ENCODE measurements at places on chromosomes 11 and 22. TPM values are rescaled to one million over a fixed set of nuclear protein-coding genes. Genes with fewer than 3 reads are reported as not detected.

DNA sequence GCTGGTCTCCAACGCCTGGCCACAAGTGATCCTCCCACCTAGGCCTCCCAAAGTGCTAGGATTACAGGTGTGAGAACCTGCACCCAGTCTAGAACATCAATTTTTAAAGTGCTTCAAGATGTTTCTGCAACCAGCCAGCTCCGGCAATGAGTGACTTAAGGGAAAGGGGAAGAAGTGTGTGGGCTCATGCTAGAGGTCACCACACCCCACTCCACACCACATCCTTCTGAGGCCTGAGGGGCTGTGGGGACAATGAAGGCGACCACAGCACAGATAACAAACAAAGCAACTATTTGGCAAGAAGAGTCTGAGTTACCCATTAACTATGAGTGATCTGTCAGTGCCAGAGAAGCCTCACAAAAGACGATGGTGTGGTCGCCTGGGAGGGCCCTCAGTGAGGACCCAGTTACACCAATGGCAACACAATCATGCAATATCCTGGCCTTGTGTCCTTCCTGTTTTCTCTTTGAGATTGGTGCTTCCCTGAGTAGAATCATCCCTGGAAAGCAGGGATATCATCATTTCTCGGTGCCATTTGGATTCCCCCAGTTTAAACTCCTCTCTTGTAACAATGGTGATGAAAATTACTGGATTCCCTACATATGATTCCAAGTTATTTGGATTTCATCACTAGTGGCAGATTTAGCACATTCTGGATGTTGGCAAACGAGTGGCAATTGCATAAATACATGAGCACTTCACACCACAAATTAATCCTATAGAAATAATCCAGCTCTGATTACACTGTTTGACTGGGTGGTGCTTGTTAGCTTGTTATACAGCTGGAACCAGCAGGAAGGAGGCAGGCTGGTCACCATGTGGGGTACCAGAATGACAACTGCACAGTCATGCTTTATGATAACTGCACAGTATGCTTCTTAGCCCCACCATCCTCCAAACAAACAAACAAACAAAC, 18.4 kb downstream of the ABTB2 start:
- DNase-seq: no peak

Gene FAM76B
- total RNA-seq: 21.8 TPM

Gene SMIM35
- not detected for total RNA-seq

GRCh38 chr11:64581057-64581523, 9.9 kb upstream of the SLC22A12 start:
- no peak for DNase-seq

GRCh38 chr11:131533998-131534397, 163.6 kb downstream of the NTM start:
- no peak for DNase-seq

DNA sequence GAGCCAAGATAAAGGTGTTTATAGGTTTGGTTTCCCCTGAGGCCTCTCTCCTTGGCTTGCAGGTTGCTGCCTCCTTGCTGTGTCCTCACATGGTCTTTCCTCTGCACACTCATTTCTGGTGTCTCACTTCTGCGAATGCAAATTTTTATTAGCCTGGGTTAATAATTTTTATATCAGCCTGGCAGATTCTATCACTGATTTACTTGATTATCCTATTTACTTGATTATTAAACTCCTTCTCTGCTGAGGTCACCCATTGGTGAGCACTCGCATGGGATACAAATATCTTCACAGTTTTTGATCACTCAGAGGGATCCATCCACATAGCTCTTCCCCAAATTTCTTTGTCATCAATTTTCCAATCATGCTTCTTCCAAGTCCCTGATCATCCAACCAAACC, 90.9 kb upstream of the IGLL5 start:
- no peak for DNase-seq

- DNase-seq: no peak
Measured at GRCh38 chr22:41240377-41241132, at the start of gene CHADL. Gene CHADL (minus strand): TSS chr22:41240931. CDS start chr22:41240881, 50 bp downstream.

Gene LUZP2
- total RNA-seq: not detected

DNA sequence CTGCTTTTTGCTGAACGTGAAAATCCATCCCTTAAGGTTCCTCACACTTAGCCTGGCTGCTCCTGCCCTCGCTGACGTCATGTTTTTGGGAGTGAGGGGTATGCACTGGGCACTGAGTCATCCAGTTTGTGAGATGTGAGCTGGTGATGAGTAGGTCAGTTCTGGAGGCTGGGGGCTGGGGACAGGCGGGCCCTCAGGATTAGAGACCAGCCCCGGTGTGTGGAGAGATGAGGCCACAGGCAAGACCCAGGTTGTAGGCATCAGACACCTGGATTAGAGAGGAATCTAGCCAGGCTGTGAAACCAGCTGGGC, 9.2 kb downstream of the KCNC1 start:
- no peak for DNase-seq

GRCh38 chr11:35289821-35290220, 129.5 kb downstream of the SLC1A2 start:
- no peak for DNase-seq

DNA sequence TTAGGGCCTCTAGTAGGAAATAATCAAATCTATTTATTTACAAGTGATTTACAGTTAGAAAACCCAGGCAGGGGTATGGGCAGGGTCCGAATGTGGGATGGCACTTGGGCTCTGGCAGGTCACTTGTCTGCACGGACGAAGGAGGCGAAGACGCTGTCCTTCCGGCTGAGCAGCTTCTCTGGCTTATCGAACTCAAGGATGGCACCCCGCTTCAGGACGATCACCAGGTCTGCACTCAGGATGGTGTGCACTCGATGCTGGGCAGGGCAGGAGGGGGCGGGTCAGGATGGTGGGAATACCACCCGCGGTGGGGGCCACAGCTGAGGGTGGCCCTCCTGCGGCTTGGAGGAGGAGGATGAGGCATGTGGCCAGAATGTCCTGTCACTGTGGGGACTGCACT, 4.4 kb upstream of the KCNJ11 start:
- no peak for DNase-seq

DNA sequence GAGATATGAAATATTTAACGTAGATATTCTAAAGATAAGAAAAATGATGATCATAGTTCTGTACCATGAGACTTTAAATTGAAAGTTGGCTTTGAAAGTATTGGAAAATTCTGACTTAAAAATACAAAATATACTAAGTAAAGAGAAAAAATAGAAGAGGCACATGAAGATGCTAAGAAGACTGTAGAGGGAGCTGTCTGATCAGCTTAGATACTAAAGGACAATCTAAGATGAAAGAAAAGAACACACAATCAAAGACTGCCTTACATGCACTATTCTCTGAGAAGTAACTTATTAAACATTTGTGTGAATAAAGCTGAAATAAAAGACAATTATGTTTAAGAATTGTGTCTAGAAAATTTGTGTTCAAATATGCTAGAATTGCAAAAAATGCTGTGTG, 55.1 kb downstream of the RBMXL2 start:
- DNase-seq: no peak

DNA sequence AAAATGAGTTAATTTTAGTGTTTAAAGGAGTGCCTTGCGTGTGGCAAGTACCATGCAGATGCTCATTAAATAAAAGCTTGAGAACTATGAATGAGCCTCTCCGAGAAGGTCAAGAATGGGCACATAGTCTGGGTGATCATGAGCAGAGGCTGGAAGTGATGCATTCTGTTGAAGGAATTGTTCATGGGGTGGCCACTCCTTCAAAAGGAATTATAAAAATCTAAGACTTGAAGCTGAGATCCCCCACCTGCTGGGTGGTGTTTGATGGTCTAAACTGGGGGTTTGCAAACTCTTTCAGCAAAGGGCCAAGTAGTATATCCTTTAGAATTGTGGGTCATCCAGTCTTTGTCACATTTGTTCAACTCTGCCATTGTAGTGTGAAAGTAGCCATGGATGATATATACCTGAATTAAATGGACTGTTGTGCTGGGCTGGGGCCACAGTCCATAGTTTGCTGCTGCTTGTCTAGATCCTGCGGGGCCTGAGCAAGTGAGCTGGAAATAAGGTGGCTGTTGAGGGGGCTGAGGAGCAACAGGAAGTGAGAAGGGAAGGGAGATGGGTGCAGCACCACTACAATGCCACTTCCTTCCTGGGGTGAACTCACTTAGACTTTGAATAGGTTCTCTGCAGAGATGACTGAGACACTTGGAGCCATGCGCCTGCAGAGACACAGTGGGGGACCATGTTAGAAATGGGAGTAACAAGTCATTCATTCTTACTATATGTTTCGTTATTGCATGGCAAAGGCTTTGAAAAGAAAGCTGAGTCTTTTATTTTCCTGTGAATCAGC, 179.0 kb downstream of the SNX19 start:
- DNase-seq: no peak

Gene FOSL1
- 0.63 TPM for total RNA-seq

Gene TRIM48
- total RNA-seq: not detected

- no peak for DNase-seq
Measured at GRCh38 chr22:28333088-28333487, 346.6 kb downstream of the TTC28 start.

- no peak for DNase-seq
Measured at GRCh38 chr11:27139742-27140367, 99.2 kb downstream of the BBOX1 start.

DNA sequence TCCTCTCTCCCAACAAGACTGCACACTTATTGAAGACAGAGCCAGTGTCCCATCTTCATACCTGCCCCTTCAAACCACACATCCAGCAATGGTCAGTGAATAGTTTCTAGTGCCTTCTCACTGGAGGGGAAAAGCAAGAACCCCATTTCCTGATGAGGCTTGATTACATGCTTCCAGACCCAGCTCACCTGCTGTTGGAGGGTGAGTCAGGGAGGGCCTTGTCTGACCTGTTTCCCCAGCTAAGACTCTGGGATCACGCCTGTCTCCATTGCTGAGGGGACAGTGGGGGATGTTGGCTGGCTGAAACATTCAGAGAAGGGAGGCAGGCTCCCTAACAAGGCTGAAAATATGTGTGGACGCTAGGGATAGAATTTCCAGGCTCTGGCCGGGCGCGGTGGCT, 27.5 kb upstream of the ZDHHC13 start:
- no peak for DNase-seq

DNA sequence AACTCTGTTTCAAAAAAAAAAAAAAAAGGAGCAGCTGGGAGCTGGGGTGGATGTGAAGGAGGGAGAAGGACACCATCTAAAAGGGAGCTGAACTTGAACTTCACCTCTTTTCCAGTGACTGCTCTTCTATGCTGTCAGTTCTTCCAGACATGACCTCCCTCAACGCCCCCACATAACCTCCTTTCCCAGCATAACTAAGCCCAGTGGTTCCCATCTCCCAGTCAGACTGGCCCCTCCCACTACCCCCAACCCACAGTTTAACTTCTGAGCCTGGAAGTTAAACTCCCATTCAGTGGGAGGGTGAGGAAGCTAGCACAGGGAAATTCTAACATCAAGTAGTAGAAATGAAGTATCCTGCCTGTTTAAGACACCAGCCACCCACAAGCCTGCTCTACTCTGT, 1.8 kb downstream of the ARHGAP1 start:
- DNase-seq: no peak

Gene RIC3
- total RNA-seq: 30.2 TPM

Gene GRAP2
- total RNA-seq: 0.71 TPM

- DNase-seq: no peak
Measured at GRCh38 chr11:130442737-130443136, 5.7 kb upstream of the ADAMTS15 start.

Gene ASCL3
- total RNA-seq: not detected

Gene TRIM49
- total RNA-seq: not detected

- DNase-seq: peak; percentile 74
Measured at GRCh38 chr11:64252003-64252872, 908 bp downstream of the PLCB3 start.

GRCh38 chr11:116576526-116576925, 196.3 kb downstream of the BUD13 start:
- no peak for DNase-seq

Gene MUC5AC
- not detected for total RNA-seq

DNA sequence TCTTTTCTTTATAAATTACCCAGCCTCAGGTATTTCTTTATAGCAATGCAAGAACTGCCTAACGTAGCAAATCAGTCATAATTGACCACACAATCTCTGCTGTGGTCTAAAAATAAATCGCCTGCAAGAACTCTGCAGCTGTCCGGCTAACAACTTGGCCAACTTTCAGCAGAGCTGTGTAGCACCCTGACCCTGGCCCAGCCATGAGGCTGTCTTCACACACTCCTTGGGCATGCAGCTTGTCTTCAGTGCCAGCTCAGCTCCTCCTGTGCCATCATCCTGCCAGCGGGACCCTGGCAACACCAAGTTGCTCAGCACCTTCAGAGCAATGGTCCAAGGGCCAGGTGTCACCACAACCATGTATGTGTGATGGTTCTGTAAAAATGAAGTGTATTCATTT, 355.6 kb downstream of the OPCML start:
- no peak for DNase-seq

DNA sequence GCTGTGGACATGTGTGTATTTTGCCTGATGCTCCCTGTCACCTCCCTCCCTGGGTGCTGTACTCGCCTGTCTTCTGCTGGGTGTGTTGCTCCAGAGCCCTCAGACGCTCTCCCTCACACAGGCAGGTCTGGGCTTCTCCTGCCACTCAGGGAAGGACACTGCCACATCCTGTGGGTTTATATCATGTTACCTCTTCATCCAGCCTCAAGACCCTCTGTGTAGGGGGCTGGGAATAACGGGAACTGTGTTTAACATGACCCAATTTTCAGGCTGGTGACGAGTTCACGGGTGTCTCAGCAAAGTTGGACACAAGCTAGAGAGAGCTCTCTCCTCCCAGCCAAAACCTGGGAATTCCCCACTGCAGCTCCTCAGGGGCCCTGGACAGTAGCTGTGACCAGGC, 24.6 kb downstream of the MYBPC3 start:
- DNase-seq: no peak

GRCh38 chr11:102929166-102929565, 26.4 kb downstream of the MMP13 start:
- no peak for DNase-seq

Gene CFAP300
- total RNA-seq: 6.1 TPM

GRCh38 chr11:19557185-19557584, 155.5 kb upstream of the NAV2 start:
- DNase-seq: no peak

DNA sequence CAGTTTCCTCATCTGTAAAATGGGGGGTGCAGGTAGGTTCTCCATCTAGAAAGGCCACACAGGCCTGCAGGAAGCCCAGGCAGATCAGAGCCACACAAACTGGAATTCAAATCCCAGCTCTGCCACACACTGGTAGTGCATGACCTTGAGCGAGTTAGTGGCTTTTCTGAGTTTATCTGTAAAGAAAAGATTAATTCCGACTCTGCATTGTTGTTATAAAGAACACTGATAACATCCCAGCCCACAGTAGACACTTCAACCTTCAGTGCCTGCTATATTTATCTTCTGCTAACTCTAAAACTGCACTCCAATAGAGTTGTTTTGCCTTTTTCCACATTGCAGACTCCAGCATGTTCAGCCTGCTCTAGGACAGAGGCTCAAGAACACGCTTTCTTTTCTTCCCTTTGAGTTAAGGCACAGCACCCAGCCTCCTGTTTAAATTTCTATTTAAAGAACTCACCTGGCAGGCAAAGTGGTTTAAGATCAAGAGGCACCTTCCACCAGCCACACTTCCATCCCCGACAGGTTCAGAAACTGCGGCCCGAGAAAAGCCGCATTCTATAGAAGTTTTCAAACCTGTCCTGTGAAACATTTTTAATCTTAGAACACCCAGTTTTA, 133.9 kb downstream of the PLEKHA7 start:
- DNase-seq: no peak

Measured in ovary (tissue), 10 donors.